ENCODE measurements at places on chromosomes 1 and 21. TPM values are rescaled to one million over a fixed set of nuclear protein-coding genes. Genes with fewer than 3 reads are reported as not detected.

GRCh38 chr21:44263768-44264167, 2.1 kb upstream of the DNMT3L start:
- no peaks in the 10 kb centered on the region for H3K36me3 ChIP-seq
- H3K27me3 ChIP-seq = peaks cover 43% of the 10 kb centered on the region
- no peaks in the 10 kb centered on the region for H3K4me1 ChIP-seq

RCSD1 gene
- not detected for total RNA-seq

- no peak for DNase-seq
- peaks cover 22% of the 10 kb centered on the region for H3K36me3 ChIP-seq
- peaks cover 15% of the 10 kb centered on the region for H3K4me1 ChIP-seq
- no peak overlapping the region for H3K27ac ChIP-seq
Measured at GRCh38 chr1:200400556-200400955, 9.3 kb downstream of the ZNF281 start.

GRCh38 chr1:75469586-75470173, 141.2 kb downstream of the SLC44A5 start:
- no peaks in the 10 kb centered on the region for H3K27me3 ChIP-seq
- H3K36me3 ChIP-seq = no peaks in the 10 kb centered on the region
- DNase-seq = no peak
- H3K4me1 ChIP-seq = no peaks in the 10 kb centered on the region
- no peak overlapping the region for H3K4me3 ChIP-seq

DNA sequence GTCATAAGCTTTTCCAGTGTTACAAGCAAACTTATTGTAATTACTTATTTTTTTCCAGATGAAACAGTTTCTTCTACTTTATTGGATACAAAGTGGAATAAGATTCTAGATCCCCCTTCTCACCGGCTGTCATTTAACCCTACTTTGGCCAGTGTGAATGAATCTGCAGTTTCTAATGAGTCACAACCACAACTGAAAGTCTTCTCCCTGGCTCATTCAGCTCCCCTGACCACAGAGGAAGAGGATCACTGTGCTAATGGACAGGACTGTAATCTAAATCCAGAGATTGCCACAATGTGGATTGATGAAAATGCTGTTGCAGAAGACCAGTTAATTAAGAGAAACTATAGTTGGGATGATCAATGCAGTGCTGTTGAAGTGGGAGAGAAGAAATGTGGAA, 95.5 kb downstream of the ZFYVE9 start:
- DNase-seq = no peak
- H3K4me3 ChIP-seq = no peak overlapping the region
- no peaks in the 10 kb centered on the region for H3K4me1 ChIP-seq
- H3K27ac ChIP-seq = no peak overlapping the region

HSPA6 gene
- 1.9 TPM for total RNA-seq

- peak overlapping the region; percentile 96 for H3K4me3 ChIP-seq
Measured at GRCh38 chr1:244968881-244969280, 104.5 kb upstream of the HNRNPU start.

DNA sequence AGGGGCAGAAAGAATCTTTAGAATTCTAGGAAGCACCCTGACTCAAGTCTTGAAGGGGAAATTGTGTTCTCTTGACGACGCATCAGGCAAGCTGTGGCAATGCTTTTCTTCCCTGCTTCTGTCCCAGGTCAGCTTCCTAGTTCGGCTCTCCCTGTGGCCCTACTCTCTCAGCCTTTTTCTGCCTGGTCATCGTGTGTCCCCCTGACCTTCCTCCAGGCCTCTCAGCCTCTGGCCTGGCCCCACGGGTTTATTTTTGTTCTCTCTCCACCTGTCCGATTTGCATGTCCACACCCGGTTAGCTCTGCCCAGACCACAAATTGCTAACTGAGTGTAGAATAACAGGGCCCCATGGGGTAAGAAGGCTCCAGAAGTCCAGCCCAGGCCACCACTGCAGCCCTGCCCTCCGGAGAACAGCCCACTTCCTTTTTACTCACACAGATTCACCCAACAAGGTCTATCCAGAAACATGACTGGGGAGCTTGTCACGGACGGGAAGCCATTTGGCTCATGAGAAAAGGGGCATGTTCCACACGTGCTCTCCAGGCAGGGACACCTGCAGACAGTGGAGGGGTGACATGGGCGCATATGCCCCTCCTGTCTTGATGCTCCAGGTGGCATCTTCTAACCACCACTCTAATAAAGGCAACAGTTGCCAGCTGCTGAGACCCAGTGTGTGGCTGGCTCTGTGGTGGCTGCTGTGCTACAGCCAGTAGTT, 9.8 kb downstream of the KCNN3 start:
- no peaks in the 10 kb centered on the region for H3K4me1 ChIP-seq
- no peaks in the 10 kb centered on the region for H3K36me3 ChIP-seq
- H3K4me3 ChIP-seq = no peak overlapping the region
- no peak overlapping the region for H3K27ac ChIP-seq

DNA sequence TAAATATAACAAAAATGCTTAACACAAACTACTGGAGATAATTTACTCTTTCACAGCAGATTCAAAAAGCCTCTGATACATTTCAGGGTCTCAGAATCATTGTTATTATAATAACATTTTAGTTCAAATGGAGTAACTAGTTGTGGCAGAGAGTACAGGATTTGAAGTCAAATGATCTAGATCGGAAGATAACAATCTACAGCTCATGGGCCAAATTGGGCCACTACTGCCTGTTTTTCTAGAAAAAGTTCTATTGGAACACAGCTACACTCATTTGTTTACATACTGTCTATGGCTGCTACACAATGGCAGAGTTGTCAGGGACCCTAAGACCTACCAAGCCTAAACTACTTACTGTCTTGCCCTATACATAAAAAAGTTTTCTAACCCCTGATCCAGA, 63.6 kb downstream of the ELAVL4 start:
- no peaks in the 10 kb centered on the region for H3K36me3 ChIP-seq
- no peaks in the 10 kb centered on the region for H3K4me1 ChIP-seq
- no peak overlapping the region for H3K4me3 ChIP-seq
- no peak for DNase-seq

CRYAA gene
- not detected for total RNA-seq

TTC3 gene
- total RNA-seq = 68.0 TPM

DNA sequence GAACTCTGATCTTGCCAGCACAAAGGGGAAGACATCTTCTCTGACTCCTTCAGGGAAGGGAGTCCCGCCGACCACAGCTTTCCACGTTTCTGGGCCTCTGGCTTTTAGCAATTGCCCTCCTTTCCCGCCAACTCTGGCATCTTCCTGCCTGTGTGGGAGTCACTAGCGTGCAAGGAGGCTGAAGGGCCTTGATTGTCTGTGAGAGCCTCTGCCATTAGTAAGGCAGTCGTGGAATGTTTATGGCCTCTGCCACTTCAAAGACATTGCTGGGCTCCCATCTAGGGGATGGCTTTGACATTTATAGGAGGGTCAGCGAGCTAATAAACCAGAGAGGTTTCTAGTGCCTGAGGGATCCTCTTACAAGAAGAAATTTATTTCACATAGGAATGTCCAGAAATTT, 14.3 kb upstream of the PROK1 start:
- H3K27me3 ChIP-seq = peaks cover 8% of the 10 kb centered on the region
- no peak for DNase-seq
- no peaks in the 10 kb centered on the region for H3K4me1 ChIP-seq
- no peaks in the 10 kb centered on the region for H3K36me3 ChIP-seq
- no peak overlapping the region for H3K4me3 ChIP-seq
- H3K27ac ChIP-seq = no peak overlapping the region

CENPL gene
- total RNA-seq = 31.2 TPM

- no peak overlapping the region for H3K27ac ChIP-seq
- no peaks in the 10 kb centered on the region for H3K4me1 ChIP-seq
- DNase-seq = no peak
- H3K36me3 ChIP-seq = no peaks in the 10 kb centered on the region
- no peak overlapping the region for H3K4me3 ChIP-seq
Measured at GRCh38 chr1:232574889-232575762, 54.8 kb downstream of the SIPA1L2 start.

RGS13 gene
- total RNA-seq = not detected

IQCC gene
- 7.6 TPM for total RNA-seq

C1orf94 gene
- total RNA-seq = not detected

- H3K4me1 ChIP-seq = peaks cover 6% of the 10 kb centered on the region
- no peak for DNase-seq
- H3K4me3 ChIP-seq = no peak overlapping the region
Measured at GRCh38 chr1:230289350-230289644, 136.8 kb downstream of the PGBD5 start.

CELA3B gene
- total RNA-seq = not detected

DNA sequence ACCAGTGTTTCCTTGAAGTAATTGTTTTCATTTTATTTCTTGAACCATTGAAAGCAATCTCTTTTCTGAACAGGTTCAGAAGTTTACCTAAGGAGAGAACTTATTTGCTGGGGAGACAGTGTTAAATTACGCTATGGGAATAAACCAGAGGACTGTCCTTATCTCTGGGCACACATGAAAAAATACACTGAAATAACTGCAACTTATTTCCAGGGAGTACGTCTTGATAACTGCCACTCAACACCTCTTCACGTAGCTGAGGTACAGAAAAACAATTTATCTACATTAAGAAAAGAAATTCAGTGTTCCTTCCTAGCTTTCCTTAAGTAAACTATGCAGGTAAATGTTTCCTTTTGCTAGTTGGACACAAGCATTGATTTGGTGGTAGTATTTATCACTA, 27.4 kb downstream of the AGL start:
- H3K27me3 ChIP-seq = no peaks in the 10 kb centered on the region
- DNase-seq = no peak
- no peaks in the 10 kb centered on the region for H3K4me1 ChIP-seq

DNA sequence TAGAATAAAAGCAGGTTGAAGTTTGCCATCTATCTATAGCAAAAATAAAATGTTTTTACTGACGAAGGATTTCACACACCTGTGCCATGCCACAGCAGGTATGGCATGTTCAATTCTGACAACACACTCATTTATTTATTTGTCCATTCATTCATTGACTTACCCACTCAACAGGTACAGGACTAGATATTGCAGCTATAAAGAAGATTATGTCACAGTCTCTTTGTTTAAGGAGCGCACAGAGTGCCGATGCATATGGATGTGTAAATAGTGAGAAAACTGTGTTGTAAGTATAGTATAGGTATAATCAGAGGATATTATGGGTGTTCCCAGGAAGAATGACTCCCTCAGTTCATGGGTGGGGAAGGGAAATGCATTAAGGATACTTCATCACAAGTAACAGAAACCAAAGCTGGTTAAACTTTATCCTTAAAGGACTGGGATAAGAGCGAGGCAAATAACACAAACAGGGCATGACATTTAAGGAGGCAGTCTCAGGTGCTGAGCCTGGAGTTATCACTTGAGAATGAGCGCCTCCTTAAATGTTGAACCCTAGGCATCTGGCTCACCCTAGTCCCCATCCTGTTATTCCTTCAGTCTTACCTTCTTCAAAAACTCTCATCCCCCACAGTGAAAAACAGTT, 7.9 kb upstream of the ZRANB2 start:
- no peaks in the 10 kb centered on the region for H3K27me3 ChIP-seq
- H3K4me3 ChIP-seq = no peak overlapping the region
- peaks cover 7% of the 10 kb centered on the region for H3K4me1 ChIP-seq
- DNase-seq = no peak
- H3K36me3 ChIP-seq = no peaks in the 10 kb centered on the region

GRCh38 chr1:26016953-26017545, 4.5 kb upstream of the EXTL1 start:
- peaks cover 5% of the 10 kb centered on the region for H3K36me3 ChIP-seq
- H3K27ac ChIP-seq = no peak overlapping the region
- H3K4me3 ChIP-seq = no peak overlapping the region

GRCh38 chr1:55353707-55354620, 138.8 kb upstream of the USP24 start:
- no peaks in the 10 kb centered on the region for H3K36me3 ChIP-seq
- H3K4me3 ChIP-seq = no peak overlapping the region
- no peak for DNase-seq
- H3K27ac ChIP-seq = no peak overlapping the region
- no peaks in the 10 kb centered on the region for H3K4me1 ChIP-seq
- peaks cover 42% of the 10 kb centered on the region for H3K27me3 ChIP-seq

- H3K36me3 ChIP-seq = no peaks in the 10 kb centered on the region
- H3K27ac ChIP-seq = no peak overlapping the region
- H3K4me3 ChIP-seq = no peak overlapping the region
Measured at GRCh38 chr1:91712981-91713841, 172.7 kb downstream of the TGFBR3 start.

DNA sequence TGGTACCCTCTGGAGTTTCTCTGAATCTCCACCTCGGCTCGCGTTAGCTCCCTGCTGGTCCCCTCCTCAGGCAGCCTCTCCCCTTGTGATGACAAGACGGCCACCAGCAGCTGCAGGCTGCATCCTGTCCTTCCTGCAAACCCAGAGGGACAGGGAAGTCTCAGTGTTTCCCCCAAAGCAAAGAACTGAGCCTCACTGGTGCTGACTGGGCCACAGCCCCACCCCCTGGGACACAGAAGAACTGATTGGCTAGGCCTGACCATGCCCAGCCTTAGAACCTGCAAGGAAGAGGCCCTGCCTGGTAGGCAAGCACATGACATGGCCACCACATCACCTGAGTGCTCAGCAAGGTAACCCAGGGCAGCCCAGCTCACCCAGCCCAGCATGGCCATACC, 34.6 kb downstream of the TMEM51 start:
- peaks cover 77% of the 10 kb centered on the region for H3K4me1 ChIP-seq
- H3K36me3 ChIP-seq = peaks cover 38% of the 10 kb centered on the region
- no peaks in the 10 kb centered on the region for H3K27me3 ChIP-seq
- no peak for DNase-seq
- H3K4me3 ChIP-seq = no peak overlapping the region

DNA sequence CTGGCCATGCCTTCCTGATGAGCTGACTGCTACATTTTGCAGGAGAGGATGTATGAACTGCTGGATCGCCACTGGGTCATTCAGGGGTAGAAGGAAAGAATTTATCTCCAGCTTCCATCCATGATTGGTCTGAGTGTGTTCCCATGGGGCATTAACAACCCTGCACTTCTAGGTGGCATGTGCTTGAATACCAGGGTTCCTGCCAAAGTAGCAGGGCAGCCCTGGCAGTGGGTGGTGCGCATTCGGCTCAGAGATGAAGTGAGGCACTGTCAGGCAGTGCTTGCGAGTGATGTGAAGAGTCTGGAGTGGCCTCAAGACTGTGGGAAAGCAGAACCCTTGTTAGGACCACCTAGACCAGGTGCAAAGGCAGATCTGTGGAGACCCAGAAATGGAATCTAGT, 294.9 kb downstream of the ASTN1 start:
- DNase-seq = no peak
- no peaks in the 10 kb centered on the region for H3K36me3 ChIP-seq
- H3K27me3 ChIP-seq = peaks cover 84% of the 10 kb centered on the region

- no peak for DNase-seq
- no peaks in the 10 kb centered on the region for H3K27me3 ChIP-seq
- H3K4me3 ChIP-seq = no peak overlapping the region
- H3K4me1 ChIP-seq = no peaks in the 10 kb centered on the region
Measured at GRCh38 chr1:32592943-32593342, 53.7 kb downstream of the ZBTB8A start.
